ENCODE measurements at places on chromosomes 1 and 21.

DNA sequence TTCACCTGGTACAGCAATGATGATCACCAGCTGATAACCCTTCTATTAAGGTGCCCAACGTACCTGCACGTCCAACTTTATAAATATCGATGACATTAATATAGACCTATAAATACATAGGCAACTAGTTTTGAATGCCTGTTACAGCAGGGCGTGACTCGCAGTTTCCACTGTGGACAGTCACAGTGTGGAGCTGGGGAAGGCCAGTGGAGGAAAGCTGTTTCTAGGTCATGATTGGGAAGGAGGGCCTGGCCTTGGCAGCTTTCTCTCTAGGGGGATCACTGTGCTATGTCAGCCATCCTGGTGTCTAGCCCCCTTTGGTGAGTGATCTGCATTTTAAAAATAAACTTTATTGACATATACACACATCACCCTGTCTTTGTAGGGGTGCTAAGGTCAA, 4.4 kb upstream of the PRDM15 start:
- DNase-seq: no peak

DNA sequence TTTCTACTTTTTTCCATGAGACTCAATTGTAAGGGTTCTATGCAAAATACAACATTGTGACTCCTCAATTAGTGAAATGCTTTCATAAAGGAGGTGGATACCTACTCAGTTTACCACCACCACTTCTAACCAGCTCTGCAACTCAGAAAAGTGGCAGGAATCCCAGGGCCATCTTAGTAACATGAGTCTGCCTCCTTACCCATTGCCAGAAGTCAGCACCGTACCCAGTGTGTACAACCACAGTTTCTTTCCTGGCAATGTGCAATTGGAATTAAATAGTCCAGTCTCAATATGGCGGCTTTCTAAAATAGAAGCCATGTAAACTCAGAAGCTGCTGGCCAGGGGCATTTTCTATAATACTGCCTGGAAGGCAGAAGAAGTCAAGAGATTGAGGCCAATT, 32.1 kb downstream of the TESK2 start:
- DNase-seq: no peak

DNA sequence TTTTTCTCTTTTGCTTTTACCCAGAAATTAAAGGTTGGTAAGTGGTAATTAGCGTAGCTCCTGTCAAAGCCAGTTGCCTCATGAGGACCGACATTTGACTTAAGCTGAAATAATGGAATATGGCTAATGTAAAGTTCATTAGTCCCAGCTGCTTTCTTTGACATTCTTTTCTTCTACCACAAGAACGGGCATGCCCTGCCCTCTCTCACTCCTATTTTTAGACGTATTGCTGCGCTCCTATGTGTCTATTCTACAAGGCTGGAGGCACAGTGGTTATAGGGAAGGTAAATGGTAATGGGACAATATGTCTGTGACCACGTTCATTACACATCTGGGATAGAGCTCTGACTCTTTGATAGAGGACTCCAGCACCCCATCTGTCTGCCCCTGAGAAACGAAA, 6.8 kb downstream of the CORT start:
- DNase-seq: no peak

DNA sequence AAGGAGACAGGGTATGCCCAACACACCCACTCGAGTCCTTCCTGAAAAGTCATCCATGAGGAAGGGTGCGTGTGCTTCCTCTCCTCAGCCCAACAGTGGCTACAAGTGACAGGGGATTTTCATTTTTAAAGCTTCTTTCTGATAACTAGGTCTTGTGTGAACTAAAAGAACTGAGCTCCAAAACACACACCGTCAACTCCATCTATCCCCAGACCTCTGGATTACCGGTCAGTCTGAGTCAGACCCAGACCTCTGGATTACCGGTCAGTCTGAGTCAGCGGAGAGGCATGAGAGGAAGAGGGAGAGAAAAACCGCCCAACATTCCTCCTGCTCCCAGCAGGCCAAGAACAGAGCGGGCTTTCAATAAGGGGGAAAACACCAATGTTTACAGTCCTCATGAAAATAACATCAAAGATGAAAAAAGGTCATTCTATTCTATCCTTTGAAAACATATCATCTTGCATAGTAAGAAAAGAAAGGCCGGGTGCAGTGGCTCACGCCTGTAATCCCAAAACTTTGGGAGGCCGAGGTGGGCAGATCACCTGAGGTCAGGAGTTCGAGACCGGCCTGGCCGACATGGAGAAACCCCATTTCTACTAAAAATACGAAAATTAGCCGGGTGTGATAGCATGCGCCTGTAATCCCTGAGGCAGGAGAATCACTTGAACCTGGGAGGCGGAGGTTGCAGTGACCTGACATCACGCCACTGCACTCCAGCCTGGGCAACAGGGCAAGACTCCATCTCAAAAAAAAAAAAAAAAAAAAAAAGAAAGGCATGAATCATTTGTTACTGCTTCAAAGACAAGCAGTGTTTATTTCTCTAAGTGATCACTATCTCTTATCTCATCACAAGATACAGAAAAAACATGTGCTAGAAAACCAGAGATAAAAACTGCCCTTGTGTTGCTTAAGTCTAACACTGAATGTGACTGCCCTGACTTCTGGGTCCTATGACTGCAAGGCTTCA, 3.4 kb downstream of the PTTG1IP start:
- peak; percentile 86 for DNase-seq

DNA sequence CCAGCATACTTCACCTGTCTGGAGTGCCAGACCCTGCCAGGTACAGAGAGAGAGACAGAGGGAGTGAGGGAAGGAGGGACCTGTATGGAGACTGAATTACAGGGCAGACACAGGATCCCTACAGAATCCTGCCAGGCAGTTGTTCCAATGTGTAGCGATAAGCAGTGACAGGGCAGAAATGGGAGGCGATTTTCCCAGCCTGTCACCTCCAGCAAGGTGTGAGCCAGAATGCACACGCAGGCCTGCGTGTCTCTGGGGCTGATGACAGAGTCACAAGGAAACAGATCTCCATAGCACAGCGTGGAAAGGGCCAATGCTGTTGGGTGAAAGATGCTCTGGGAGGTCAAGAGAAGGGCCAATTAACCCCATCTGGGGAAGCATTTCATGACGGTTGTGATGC, 111.3 kb downstream of the HIVEP3 start:
- no peak for DNase-seq

- DNase-seq: no peak
Measured at GRCh38 chr1:66732407-66733166, 19.7 kb upstream of the DYNLT5 start.

GRCh38 chr1:65148548-65149350, 746 bp downstream of the AK4 start:
- DNase-seq: no peak

DNA sequence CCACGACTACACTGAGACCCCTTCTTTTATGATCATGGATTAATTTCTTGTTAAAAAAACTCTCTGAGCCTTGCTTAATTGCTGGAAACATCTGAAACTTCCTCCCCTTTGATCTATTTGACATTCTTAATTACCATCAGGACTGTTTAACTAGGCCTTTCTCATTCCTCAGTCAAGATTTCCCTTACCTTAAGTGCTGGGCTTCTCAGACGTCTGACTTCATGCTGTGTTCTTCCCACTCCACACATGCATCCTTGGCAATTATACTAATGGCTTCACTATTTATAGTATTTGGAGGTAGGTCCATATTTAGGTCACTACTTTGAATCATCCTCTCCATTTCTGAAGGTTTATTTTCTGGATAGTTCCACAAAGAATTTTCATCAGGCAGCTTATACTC, 341.3 kb upstream of the TMPRSS15 start:
- no peak for DNase-seq

DNA sequence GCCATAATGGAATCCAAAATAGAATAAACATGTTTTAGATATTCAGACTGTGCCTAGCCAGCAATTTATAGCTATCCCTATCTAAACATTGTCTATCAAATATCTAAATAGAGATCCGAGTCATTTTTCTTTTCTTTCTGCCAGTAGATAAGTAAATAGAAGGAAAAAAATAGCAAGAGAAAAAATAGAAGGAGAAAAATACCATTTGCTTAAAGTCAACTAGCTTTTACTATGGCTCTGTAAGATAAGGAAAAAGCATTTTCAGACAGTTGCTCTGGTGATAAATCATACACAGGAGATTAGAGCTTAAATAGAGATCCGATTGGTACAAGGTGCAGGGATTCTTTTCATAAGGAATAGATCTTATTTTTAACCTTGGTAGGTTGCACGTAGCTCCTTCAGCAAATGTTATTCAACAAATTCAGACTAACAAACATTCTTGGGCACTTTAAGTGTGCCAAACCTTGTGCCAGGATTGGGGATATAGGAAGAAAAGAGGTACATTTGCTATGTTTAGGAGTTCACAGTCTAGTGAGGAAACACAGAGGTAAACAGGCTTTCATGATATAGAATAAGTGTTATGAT, 70.1 kb upstream of the CCDC190 start:
- DNase-seq: no peak

- no peak for DNase-seq
Measured at GRCh38 chr1:244106837-244107493, 55.9 kb downstream of the ZBTB18 start.

Measured in kidney epithelial cell (primary cell).